Effector memory CD8-positive, alpha-beta T cell (primary cell): ENCODE measurements at places on chromosomes 1 and 21.

DNA sequence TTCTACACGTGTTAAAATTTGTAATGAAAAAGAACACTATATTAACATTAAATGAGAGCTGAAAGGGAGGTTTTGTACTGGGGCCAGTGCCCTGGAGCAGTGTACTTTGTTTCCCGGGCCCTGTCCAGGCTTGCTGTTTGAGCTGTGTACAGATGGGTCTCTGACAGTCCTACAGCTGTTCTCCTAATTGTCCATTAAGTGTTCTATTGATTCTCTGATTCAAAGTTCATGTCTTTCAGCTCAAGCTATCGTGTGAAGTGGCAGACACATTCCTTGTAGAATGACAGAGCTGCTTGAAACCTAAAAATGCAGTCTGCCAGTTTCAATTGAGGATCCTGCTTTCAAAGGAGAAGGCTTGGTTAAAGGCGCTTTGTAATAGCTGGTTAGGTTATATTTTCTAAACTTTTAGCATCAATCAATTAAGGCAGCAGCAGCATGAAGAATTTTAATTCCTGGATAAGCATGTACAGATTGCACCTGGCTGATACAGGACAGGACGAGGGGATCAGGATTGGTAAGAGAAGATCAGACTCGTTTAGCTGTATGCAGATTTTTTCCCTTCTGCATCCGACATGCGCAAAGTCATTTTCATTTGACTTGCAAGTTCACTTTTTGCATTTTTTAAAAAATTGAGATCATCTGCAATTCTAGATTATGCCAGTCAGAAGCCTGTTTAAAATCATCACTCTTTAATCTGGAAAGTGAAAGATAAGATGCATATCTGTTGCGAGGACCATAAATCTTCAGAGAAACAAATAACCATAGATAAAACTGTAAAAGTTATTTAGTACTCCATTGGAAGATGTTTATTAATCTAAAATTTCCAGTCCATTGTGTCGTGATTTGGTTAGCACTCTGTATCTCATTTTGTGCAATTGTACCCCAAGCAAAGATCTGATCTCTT, 98.5 kb downstream of the ATG4C start:
- DNase-seq: no peak

DNA sequence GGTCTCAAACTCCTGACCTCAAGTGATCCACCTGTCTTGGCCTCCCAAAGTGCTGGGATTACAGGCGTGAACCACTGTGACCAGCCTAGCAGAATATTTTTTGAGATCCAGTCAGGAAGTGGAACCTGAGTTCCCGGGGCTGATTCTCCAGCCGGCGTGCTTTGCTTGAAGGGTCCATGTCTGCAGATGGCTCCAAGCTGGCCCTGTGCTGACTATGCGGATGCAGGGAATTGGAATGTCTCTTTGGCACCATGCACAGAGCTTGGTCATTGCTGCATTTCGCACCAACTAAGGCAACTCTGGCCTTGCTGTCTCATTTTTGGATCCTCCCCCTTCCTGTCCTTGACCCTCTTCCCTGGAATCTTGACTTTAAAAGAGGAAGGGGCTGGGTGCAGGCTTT, 28.1 kb downstream of the ARHGEF10L start:
- DNase-seq: no peak

GRCh38 chr1:95548211-95548610, 314.2 kb downstream of the RWDD3 start:
- DNase-seq: no peak

DNA sequence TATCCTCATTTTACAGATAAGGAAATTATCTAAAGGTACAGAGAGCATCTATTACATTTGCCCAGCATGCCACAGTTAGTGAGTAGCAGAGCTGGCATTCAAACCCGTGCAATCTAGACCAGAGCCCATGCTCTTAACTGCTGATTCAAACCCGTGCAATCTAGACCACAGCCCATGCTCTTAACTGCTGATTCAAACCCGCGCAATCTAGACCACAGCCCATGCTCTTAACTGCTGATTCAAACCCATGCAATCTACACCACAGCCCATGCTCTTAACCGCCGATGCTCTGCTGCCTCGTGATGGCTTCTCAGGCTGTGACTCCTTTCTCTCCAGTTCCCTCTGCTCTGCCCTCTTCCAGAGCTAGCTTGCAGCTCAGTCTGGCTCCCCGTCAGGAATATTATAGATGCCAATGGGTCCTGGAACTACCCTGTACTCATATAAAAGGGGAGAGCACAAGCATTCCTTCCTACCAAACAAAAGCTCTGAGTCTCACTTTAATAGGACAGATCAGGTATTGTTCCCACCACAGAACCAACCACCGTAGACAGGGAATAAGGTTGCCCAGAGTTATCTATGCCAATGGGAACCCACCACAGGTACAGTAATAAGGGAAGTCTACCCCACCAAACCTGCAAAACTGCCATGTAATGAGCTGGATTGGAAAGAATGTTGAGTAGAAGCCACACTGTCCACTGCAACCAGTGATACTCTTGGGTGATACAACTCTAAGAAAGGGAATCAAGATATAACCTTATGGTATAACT, 78.4 kb downstream of the SMYD3 start:
- DNase-seq: no peak

DNA sequence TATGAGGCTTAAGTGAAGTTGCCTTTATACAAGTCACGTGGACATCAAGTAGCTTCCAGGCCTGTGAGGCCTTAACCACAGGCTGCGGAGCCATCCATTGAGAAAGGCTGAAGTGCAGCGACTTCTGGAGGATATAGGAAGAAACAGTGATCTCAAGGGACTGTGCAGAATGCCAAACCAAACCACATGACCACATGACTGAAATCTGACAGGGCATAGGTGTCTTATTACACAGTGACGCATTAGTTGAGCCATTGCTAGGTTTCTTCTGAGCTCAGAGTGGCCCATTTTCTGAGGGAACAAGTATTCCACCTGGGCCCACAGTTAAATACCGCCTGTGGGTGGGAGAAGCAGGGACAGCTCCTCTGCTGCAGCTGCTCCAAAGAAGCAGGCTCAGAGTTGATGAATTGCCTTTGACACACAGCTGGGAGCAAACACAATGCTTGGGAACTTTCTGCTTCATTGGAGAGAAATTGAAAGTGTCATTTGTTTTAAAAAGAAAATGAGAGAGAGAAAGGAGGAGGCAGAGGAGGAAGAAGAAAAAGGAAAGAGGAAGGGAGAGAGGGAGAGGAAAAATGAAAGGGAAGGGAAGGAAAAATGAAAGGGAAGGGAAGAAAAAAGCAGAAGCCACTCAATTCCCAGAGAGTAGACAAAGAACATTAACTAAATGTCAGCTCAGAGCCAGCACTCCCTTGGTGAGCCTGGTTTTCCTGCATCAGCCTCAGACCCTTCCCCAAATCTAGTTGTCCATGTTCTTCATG, 94.4 kb downstream of the COLGALT2 start:
- DNase-seq: no peak

DNA sequence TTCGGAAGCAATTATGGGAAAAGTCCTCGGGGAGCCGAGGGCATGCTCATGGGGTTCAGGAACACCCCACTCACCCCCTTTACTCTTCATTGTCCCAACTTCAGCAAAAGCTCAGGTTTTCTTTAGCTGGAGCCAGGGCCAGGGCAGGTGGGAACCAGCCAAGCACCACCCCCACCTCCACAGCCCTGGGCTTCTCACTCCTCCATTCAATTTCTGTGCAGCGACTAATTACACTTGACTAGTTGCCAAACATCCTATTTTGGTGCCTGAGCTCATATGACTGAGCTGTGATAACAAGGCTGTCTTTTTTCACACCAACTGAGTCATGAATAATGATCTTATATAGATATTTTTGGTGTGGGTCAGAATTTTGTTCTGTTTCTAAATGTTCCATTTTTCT, 257.2 kb upstream of the AJAP1 start:
- DNase-seq: no peak

DNA sequence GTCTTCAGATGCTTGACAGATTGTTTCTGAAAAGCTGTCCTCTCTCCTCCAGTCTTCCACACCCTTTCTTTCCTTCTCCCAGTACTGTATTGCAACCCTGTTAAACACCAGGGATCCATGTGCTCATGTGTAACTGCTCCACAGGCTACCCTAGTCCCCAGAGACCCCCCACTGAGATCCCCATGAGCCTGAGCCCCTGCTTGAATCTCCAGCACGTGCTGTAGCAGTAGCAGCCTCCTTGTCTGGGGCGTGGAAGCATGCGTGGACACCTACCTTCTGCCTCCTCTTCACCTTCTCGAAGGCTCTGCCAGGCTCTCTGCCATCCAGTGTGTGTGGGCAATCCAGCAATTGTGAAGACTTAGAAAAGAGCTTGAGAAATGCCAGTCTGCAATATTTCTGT, 25.2 kb downstream of the GPR137B start:
- no peak for DNase-seq

DNA sequence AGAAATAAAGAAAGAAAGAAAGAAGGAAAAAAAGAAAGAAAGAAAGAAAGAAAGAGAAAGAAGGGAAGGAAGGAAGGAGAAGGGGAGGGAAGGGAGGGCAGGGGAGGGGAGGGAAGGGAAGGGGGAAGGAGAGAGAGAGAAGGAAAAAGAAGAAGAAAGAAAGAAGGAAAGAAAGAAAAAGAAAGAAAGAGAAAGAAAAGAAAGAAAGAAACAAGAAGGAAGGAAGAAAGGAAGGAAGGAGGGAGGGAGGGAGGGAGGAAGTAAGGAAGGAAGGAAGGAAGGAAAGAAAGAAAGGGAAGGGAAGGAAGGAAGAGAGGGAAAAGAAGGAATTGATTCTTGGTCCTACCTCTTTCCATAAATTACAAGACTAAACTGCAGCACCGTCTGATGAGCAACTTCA, 186.1 kb downstream of the URB2 start:
- no peak for DNase-seq

GRCh38 chr1:69967245-69967766, 238.1 kb downstream of the LRRC40 start:
- no peak for DNase-seq

- no peak for DNase-seq
Observed at GRCh38 chr1:43063394-43064219, 104.9 kb upstream of the SLC2A1 start.

DNA sequence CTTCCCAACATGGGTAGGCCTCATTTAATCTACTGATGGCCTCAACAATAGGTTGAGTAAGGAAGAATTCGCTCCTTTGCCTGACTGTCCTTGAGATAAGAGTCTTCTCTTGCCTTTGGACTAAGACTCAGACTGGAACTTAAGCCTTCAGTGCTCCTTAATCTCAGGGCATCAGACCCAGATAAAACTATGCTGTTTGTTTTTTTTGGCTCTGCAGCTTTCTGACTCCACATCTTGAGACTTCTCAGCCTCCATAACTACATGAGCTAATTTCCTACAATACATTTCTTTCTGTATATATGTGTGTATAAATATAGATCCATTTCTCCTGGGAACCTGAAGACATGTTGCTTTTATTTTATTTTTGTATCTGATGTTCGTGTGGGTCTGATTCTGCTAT, 1470.7 kb upstream of the PRMT6 start:
- DNase-seq: no peak

DNA sequence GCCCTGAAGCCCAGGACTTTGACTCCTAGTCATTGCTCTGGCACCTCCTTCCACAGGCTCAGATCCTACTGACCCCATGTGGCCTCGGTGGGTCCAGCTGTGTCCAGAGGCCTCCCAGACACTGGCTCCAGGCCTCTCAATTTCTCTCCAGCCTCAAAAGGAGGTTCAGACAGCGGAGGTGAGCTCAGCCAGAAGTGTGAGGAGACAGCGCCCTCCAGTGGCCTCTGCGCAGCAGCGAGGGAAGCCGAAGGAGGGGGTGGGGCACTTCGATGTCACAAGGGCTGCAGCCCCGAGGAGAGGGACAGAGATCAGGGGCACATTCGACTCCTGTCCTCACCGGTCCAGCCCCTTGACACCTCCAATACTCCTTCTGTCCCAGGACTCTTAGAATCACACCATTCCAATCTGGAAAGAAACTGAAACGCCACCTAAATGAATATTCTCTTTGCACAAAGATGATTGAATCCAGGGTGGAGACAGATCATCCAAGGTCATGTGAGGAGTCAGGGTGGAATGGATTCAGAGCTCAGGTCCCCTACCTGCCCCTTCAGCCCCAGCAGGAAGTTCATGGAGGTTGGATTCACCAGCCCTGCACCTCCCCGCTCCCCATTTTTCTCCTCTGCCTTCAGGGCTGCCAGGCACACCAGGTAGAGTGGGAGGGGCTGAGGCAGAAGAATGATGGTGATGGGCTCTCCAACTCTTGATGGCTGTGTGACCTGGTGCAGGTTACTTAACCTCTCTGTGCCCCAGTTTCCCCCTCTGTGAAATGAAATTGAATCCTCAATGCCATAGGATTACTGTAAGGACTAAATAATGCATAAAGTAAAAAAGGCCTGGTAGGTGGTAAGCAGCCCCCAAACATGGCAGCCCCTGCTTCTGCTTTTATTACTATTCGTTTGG, 34.8 kb upstream of the ZBTB40 start:
- peak; percentile 62 for DNase-seq

GRCh38 chr1:60367532-60367931, 294.0 kb upstream of the C1orf87 start:
- no peak for DNase-seq

DNA sequence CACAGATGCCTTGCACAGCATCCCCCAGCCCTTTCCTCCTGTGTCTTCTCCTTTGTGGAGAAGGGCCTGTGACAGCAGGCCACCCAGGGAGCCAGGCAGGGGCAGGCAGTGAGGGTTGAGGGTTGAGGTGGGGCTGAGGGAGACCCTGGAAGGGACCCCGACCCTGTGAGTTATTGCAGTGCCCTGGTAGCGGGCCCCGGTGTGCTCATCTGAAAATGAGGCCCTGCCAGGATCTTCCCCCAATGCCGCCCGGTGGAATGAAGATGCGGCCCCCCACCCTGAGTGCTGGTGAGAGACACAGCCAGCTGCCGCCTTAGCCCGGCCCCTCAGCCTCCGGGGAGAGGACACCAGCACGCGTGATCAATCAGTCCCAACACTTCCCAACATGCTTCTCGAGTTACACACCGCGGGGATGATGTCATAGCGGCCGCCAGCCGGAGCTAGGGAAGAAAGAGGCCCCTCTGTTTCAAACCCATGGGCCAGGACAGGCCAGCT, 36.2 kb upstream of the ACTRT2 start:
- DNase-seq: no peak

- DNase-seq: no peak
Observed at GRCh38 chr1:246447501-246447900, 59.6 kb downstream of the SMYD3 start.

- no peak for DNase-seq
Observed at GRCh38 chr21:31182231-31183140, 144.2 kb upstream of the KRTAP19-8 start.
